GOT3 (cell line): ENCODE measurements at places on chromosomes 5 and 9.

DNA sequence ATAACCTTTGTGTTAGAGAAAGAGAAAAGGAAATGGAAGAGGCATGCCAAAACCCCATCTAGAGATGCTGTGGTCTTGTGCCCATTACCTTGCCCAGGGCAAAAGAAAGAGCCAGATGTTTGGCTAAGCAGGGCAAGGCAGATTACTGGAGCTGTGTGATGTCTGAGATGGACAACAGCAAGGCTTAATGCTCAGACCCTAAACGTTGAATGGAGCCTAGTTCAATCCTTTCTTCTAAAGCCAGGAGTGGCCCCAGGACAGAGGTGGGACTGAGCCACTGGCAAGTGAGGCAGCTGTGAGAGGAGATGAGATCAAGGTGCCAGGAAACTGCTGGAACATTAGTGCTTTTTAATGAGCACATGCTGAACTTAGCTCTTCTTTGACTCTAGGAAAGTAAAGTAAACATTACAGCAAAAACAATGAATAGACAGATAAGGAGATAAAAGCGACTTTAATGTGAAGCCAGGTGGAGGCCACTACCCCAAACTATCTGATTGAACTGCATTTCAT is 143.0 kb upstream of the EGFLAM start:
- no peak for DNase-seq

DNA sequence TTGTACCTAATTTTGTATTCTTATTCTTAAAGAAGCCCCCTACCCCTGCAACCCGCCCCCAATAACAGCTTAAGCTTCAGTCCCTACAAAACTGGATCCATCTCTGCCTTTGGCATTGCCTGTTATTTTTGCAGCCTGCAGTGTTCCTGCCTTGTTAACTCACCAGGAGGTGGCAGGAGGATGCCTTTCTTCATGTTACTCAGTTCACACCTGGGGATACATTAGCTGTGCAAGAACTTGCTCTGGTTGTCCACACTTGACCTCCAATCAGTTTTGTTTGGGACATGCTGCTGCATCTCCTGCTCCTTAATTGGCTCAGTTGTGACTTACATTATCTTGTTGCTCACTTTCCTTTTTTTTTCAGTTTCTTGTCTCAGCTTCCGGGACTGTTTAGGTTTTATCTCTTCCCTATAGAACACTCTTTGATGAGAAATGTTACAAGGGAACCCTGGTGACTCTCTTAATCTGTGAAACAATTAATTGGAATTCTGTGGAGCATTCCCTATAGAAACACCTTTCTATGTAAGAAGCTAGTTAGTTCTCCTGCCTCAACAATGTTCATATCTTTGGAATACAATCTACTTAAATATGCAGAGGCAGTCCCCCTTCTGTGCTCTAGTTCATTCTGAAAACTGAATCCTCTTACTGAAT is 467.7 kb upstream of the ACO1 start:
- no peak for DNase-seq

DNA sequence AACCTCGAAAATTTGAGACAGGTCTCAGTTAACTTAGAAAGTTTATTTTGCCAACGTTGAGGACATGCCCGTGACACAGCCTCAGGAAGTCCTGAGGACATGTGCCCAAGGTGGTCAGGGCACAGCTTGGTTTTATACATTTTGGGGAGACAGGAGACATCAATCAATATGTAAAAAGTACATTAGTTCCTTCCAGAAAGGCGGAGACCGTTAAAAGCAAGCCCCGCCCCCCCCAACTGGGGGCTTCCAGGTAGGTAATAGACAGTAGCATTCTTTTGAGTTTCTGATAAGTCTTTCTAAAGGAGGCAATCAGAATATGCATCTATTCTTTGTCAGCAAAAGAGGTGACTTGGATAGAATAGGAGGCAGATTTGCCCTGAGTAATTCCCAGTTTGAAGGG is 599 bp upstream of the MOCS2 start:
- no peak for DNase-seq

GRCh38 chr5:42894057-42894456 is 82.4 kb upstream of the SELENOP start:
- no peak for DNase-seq

GRCh38 chr9:71670121-71670520 is 98.2 kb downstream of the CEMIP2 start:
- DNase-seq = no peak

GRCh38 chr9:130426883-130427282 is 17.9 kb upstream of the ASS1 start:
- DNase-seq = no peak

DNA sequence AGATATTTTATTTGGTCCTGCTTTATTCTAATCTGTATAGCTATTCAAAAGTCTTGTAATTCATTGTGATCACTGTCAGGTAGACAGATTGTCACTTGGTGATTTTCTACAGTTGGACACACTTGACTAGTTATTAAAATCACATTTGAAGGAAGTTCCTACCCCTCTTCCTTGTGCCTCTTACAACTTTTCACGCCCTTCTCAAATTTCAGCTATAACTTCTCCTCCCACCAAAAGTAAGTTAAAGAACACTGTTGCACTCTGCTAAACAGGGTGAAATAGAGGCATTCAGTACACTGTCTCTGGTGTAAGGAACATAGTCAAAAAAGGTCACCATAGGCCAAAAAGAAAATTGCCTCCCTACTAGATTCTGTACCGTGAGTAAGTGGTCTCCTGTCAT is 142.1 kb upstream of the POU5F2 start:
- no peak for DNase-seq

DNA sequence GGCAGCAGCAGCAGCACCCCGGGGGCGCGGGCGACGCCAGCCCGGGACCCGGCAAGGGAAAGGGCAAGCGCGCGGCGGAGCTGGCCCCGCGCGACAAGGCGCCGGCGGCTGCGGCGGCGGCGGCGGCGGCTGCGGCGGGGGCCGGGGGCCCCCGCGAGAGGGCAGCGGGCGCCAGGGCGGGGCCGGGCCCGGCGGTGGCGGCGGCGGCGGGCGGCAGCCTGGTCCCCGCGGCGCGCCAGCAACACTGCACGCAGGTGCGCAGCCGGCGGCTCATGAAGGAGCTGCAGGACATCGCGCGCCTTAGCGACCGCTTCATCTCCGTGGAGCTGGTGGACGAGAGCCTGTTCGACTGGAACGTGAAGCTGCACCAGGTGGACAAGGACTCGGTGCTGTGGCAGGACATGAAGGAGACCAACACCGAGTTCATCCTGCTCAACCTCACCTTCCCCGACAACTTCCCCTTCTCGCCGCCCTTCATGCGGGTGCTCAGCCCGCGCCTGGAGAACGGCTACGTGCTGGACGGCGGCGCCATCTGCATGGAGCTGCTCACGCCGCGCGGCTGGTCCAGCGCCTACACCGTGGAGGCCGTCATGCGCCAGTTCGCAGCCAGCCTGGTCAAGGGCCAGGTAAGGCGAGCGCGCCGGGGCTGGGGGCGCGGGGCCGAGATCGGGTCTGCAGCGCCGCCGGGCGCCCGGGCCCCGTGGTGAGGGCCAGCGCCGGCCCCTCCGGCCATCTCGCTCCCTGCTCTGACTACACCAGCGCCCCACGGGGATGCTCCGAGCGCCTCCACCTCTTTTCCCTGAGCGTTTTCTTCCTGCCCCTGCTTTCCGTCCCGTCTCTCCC is at the start of gene UBE2QL1:
TSS of gene UBE2QL1 (plus strand) at position 238 of the 843 bp plus-strand sequence. CDS start at position 273, 35 bp downstream.
- no peak for DNase-seq

GRCh38 chr9:28774433-28775235 is 1201.4 kb upstream of the C9orf72 start:
- no peak for DNase-seq

GRCh38 chr5:5667136-5667554 is 244.7 kb downstream of the ICE1 start:
- no peak for DNase-seq

DNA sequence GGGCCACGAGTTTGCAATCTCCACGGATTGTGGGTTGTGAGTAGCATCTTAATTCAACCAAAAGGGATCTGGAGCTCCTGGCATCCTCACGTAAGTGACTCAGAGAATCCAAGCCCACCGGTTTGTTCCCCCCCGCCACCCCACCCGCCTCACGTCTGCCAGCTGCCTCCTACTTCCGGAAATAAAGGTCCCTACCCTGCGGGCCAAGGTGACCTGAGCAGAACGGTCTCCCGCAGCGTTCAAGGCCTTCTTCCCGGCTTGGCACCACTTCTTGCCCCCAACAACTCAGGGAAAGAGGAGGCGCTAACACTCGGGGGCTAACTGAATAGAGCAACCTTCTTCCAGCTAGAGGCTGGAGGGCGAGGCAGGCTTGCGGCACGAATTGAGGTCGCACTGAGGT is 8.8 kb upstream of the GPRIN1 start:
- no peak for DNase-seq

DNA sequence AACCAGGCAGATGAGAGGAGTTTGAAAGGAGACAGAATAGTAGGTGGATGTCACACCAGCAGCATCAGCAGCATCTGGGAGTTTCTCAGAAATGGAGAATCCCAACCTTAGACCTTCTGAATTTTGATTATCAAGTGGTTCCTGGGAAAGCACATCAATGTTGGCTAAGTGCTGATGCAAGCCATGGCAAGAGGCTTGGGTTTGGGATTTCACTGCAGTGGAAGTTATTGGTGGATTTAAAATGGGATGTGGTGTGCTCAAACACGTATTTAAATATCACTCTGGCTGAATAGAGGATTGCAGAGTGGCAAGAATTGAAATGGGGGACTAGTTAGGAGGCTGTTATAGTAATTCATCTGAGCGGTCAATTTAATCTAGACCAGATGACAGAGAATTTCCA is 387.8 kb upstream of the WWC1 start:
- no peak for DNase-seq

DNA sequence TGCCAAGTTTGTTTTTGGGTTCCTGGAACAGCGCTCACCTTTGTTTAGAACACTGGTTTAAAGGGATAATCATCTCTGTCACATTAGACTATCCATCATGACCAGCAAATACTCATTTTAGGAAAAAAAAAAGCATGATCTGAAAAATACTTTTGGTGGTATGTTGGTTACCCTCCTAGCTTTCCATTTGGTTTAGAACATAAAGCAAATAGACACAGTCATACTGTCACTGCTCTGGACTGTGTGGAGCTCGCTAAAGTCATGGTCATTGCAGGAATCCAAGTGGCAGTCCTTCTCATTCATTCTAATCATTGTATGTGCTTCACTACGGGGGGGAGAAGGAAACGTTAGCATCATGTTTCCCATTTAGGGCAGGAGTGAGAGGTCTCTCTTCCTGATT is 83.5 kb downstream of the PIK3R1 start:
- DNase-seq = no peak

- no peak for DNase-seq
Measured at GRCh38 chr5:131328536-131329285, 64.9 kb downstream of the CDC42SE2 start.

DNA sequence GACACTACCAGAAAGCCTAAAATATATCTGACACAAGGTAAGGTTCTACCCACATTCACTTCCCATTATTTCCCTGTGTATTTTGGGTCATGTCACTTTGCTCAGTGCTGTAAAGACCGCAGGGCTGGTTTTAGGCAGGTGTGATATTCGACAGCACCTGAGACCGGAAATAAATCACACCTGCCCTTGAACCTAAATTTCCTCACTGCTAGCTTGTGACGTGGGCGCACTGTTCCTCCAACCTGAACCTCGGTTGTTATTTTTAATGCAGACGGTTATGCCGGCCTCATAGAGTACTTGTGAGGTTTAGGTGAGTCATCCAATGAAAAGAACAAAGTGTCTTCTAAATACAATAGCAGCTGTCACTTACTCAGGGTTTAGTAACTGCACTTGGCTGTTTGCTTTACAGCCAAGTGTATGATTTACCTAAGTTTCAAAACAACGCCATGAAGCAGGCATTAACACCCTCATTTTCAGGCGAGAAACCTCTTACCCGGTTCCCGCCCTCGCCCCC is 20.7 kb upstream of the ZNF782 start:
- DNase-seq = no peak

DNA sequence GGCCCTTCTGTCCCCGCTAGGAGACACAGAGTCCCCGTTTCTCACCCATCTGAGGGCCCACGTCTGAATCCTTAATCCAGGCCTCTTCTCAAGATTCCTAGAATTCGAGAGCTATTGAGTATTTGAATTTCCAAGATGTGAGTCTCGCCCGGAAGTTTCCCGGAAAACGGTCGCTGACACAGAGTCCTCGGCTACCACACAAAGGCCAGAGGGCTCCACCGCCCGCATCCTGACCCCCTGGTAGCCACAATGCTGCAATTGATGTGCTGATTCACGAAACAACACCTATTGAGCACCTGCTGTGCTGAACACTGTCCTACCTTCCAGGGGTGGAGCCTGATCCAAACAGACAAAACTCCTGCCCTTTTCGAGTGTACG is 670 bp upstream of the FBP1 start:
- no peak for DNase-seq

GRCh38 chr5:64149268-64149667 is 16.4 kb upstream of the RNF180 start:
- no peak for DNase-seq

- DNase-seq = no peak
Measured at GRCh38 chr5:176658817-176659511, 11.7 kb downstream of the TSPAN17 start.

GRCh38 chr5:151058891-151059489 is 21.8 kb downstream of the TNIP1 start:
- no peak for DNase-seq

- DNase-seq = peak; percentile 76
Measured at GRCh38 chr5:171450423-171451331, 31.2 kb downstream of the FGF18 start.

DNA sequence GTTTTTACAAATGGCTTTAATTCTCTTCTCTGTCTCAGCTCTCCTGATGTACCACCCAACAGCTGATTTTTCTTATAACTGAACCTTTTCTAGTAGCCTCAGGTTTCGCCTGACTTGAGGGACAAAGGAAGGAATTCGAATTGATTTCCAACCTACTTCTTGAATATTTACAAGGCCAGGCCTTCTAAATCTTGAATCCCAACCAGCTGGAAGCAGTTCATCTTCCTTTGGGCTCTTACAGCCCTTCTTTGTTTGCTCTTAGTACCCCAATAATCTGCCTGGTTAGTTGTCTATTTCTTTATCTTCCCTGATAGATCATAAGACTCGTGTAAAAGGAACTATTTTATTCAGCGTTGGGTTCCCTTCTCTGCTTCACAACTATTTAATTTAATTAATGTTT is 95.9 kb downstream of the NLN start:
- DNase-seq = no peak

GRCh38 chr5:61159836-61160235 is 2.4 kb downstream of the SMIM15 start:
- no peak for DNase-seq

- no peak for DNase-seq
Measured at GRCh38 chr5:150141544-150142184, 14.0 kb downstream of the PDGFRB start.

GRCh38 chr5:4130819-4131218 is 535.2 kb downstream of the IRX1 start:
- no peak for DNase-seq

- DNase-seq = no peak
Measured at GRCh38 chr5:6762116-6762515, 48.9 kb downstream of the TENT4A start.
